ENCODE measurements at places on chromosomes 12 and 14. TPM values are rescaled to one million over a fixed set of nuclear protein-coding genes. Genes with fewer than 3 reads are reported as not detected.
A peak's percentile ranks its signal among the peaks of the same experiment; 100 is the strongest.

- peaks cover 2% of the 10 kb centered on the region for H3K4me1 ChIP-seq
- no peak overlapping the region for H3K4me3 ChIP-seq
- H3K27me3 ChIP-seq, result no peaks in the 10 kb centered on the region
- no peak for DNase-seq
Observed at GRCh38 chr14:32068708-32069107, 8.4 kb upstream of the ARHGAP5 start.

DNA sequence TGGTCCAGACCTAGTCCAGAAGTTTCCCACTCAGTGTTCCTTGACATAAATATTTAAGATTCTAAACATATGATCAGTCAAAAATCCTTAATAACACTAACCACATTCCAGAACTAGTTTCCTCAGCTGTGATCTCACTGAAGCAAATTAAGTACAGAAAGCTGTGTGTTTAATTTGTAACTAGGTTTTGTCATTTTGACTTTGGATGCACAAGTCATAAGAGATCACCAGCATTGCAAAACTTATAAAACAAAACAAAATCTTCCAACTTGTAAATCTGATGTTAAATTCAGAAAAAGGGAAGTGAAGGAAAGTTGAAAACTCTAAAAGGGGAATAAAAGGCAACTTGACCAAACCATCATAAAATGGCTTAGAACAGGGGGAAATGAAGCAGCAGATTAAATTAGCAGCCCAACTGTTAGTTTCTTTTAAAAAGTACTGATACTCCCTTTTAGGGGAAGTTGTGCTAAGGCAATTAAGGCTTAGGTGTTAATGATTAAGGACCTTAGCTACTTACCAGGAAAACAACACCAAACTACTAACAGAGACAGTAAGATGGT is 56.6 kb downstream of the SH2B3 start:
- no peak overlapping the region for H3K27ac ChIP-seq
- H3K4me1 ChIP-seq, result no peaks in the 10 kb centered on the region
- H3K4me3 ChIP-seq, result no peak overlapping the region
- no peaks in the 10 kb centered on the region for H3K27me3 ChIP-seq

GRCh38 chr14:23612354-23612732 is 23.8 kb upstream of the DHRS2 start:
- H3K36me3 ChIP-seq, result no peaks in the 10 kb centered on the region
- peaks cover 23% of the 10 kb centered on the region for H3K4me1 ChIP-seq
- no peak for DNase-seq
- no peaks in the 10 kb centered on the region for H3K27me3 ChIP-seq
- H3K4me3 ChIP-seq, result no peak overlapping the region

DNA sequence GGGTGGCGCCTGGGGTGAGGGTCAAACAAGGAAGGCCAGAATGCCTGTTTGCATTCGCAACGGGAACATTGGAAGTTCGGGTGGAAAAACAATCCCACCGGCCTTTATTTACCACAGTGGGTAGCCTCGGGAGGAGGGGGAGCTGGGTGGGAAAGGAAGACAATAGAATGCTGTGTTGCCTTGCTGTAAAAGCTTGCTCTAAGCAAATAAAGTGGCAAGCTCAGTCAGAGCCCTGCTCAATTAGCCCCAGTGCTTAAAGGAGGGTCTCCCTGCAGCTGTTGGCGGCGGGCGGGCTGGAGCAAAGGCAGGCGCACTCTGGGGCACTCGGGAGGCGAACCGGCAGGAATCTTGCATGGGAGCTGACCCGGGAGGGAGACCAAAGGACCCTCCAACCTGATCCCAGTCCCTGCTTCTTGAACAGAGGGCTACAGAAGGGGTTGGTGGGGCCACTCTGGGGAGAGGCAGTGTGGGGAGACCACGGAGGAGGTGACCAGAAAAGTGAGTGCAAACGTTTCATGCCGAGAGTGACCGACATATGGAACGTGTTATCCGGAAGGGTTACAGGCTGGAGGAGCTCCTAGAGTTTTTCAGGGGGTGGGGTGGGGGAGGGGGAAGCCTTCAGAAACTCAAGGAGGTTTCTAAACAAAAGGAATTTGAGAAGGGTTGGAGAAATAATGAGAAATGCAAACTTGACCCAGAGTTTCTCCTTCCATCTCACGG is 48.5 kb downstream of the NTF3 start:
- no peak overlapping the region for H3K27ac ChIP-seq
- DNase-seq, result no peak
- H3K4me1 ChIP-seq, result no peaks in the 10 kb centered on the region
- H3K36me3 ChIP-seq, result 0 out of 2 replicates have a peak, but pooled peaks cover 3% of the 10 kb centered on the region
- H3K27me3 ChIP-seq, result no peaks in the 10 kb centered on the region

Gene KITLG
- 211 TPM for total RNA-seq

DNA sequence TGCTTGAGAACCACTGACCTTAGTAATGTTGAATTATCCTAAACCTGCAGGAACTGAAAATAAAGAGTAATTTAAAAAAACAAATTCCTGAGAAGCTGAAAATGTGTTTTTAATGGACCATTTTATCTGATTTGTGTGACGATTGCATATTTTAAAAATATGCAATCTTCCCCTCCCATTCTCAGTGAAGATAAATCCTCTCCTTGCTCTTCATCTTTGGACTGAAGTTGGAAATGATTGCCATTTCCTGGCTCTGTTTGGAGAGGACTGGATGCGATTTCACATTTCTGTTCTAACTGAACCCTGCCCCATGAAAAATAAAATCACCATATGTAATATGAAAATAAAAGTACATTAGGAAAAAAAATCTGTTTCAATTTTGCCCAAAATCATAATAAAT is 216.3 kb downstream of the SLC6A15 start:
- no peaks in the 10 kb centered on the region for H3K36me3 ChIP-seq
- no peak overlapping the region for H3K4me3 ChIP-seq
- no peak for DNase-seq
- H3K4me1 ChIP-seq, result no peaks in the 10 kb centered on the region

Gene KLRD1
- 0.23 TPM for total RNA-seq

DNA sequence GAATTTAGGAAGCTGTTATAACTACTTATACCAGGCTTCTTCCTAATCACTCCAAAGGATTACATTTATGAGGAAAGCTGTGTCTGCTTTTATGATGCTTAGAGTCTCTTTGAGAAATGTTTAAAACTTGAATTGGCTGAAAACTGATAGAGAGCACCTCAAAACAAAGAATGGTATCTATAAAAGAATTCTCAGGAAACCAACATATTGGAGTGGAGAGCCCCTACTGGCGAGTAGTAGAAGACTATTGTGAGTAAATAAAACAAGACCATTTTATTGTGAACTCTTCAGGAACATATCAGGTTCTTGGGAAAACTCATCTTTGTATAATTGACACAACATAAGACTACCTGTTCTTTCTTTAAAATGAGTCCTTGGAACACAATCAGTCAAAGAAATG is 578.6 kb downstream of the RERGL start:
- H3K36me3 ChIP-seq, result no peaks in the 10 kb centered on the region
- H3K27ac ChIP-seq, result no peak overlapping the region
- DNase-seq, result no peak
- H3K4me1 ChIP-seq, result no peaks in the 10 kb centered on the region
- no peaks in the 10 kb centered on the region for H3K27me3 ChIP-seq

Gene PRICKLE1
- total RNA-seq, result 3.8 TPM

Gene CNIH1
- 159 TPM for total RNA-seq

Gene WNT1
- not detected for total RNA-seq

GRCh38 chr14:102924632-102925588 is 2.4 kb downstream of the AMN start:
- peaks cover 31% of the 10 kb centered on the region for H3K4me1 ChIP-seq
- H3K36me3 ChIP-seq, result no peaks in the 10 kb centered on the region
- H3K4me3 ChIP-seq, result no peak overlapping the region
- no peaks in the 10 kb centered on the region for H3K27me3 ChIP-seq
- DNase-seq, result no peak
- H3K27ac ChIP-seq, result no peak overlapping the region

- no peak overlapping the region for H3K4me3 ChIP-seq
- peak; percentile 43 for DNase-seq
- H3K27ac ChIP-seq, result peak overlapping the region; percentile 54
- no peaks in the 10 kb centered on the region for H3K36me3 ChIP-seq
- peaks cover 9% of the 10 kb centered on the region for H3K4me1 ChIP-seq
- no peaks in the 10 kb centered on the region for H3K27me3 ChIP-seq
Observed at GRCh38 chr12:103858953-103859601, 18.0 kb upstream of the NT5DC3 start.

Gene MYF5
- not detected for total RNA-seq

GRCh38 chr14:61607570-61608244 is 87.6 kb upstream of the HIF1A start:
- peaks cover 16% of the 10 kb centered on the region for H3K4me1 ChIP-seq
- H3K4me3 ChIP-seq, result no peak overlapping the region
- H3K36me3 ChIP-seq, result no peaks in the 10 kb centered on the region
- no peaks in the 10 kb centered on the region for H3K27me3 ChIP-seq

DNA sequence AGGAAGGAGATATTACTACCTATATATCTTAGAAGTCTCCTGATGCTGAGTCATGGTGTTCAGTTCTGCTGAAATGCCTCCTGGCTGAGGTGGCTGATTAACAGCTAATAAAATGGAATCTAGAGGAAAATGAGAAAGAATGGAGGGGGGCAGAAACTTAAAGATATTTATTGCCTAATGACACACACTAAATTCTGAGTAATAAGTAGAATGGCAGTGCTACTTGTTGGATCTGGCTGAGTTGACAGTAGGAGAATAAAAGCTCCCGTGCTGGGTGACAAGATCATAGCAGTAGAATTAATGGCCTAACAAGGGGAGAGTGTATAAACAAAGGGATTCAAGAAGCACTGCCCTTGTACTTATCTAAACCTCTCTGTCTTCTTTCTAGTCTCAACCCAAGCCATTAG is 137.5 kb downstream of the CNTN1 start:
- H3K4me3 ChIP-seq, result no peak overlapping the region
- no peak for DNase-seq
- H3K4me1 ChIP-seq, result no peaks in the 10 kb centered on the region
- H3K27ac ChIP-seq, result no peak overlapping the region
- no peaks in the 10 kb centered on the region for H3K36me3 ChIP-seq

DNA sequence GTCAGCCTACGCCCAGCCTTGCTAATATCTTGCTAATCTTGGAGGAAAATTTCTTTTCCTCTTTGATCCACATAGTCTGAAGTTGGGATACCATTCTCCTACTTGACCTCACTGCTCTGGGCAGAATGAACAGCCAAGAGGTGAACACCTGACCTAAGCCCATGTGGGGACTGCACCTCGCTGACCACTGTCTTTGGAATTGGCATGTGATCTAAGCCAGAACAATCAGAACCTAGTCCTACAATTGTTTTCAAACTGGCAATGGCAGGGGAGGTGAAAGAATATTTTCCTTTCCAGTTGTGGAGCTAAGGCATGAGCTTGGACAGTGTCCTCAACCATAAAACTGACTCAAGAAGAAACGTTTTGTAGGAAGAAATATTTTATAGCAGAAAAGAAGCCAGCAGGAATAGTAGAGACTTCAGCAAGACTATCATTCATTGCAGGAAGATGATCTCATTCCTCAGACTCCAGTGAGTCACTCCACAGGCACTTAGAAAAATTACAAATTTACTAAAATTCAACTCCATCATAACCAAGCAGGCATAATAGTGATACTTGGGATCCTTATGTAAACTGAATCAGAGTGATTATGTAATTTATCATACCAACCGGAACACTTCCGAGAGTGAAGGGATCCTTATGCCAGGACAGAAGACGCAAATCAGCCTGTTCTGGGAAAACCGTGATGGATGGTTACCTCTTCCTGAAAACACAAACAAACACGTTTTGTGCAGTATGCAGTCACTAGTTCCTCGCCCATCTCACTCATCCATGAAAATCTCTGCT is 14.7 kb downstream of the PTPRO start:
- H3K27me3 ChIP-seq, result no peaks in the 10 kb centered on the region
- H3K27ac ChIP-seq, result no peak overlapping the region
- DNase-seq, result no peak

DNA sequence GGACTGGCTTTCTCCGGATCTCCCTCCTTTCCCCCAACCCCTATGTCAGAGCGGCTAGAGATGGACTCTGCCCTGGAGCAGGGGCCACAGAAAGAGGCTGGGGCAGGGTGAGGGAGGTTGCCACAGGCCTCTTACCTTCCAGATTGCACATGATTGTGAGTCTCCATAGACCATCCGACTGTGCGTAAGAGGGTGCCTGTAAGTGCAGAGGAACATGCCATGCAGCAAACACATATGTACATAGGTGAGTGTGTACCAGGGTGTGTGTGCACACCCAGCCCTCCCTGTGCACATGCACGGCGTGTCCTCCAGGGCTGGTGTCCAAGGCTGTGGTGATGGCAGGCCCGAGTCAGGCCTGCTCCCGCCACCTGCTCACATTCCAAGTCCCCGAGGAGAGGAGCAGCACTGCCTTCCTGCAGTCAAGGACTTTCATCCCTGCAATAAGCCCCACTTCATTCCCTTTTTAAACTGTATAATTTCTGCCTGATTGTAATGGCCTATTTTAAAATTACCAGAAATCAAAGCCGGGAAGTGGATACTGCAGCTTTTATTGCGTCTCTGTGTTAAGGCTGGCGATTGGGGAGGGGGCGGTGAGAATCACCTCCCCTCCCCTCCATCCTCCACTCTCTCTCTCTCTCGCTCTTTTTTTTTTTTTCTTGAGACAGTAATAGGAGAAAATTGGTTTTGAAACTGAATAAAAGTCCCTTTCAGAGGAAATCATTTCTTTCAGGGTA is 28.5 kb downstream of the FAM222A start:
- no peak overlapping the region for H3K27ac ChIP-seq
- no peak overlapping the region for H3K4me3 ChIP-seq
- H3K27me3 ChIP-seq, result no peaks in the 10 kb centered on the region
- peak; percentile 54 for DNase-seq

DNA sequence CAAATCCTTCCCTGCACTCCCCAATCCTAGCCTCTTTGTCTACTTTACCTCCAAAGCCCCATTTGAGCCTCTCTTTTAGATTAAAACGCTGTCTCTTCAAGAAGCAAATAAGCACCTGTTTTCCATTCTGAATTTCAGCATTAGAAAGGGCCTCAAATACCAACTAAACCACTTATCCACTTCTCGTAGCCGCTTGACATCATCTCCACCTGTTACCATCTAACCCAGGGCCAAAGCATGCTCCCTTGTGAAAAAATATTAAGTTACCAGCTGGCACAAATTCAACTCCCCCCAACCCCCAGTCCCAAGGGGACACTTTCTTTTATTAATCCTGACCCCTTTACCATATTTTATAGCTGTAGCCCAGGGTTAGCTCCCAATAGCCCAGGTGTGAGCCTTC is 43.1 kb downstream of the GPHB5 start:
- no peaks in the 10 kb centered on the region for H3K4me1 ChIP-seq
- no peaks in the 10 kb centered on the region for H3K27me3 ChIP-seq
- no peak for DNase-seq
- H3K27ac ChIP-seq, result no peak overlapping the region
- no peak overlapping the region for H3K4me3 ChIP-seq

DNA sequence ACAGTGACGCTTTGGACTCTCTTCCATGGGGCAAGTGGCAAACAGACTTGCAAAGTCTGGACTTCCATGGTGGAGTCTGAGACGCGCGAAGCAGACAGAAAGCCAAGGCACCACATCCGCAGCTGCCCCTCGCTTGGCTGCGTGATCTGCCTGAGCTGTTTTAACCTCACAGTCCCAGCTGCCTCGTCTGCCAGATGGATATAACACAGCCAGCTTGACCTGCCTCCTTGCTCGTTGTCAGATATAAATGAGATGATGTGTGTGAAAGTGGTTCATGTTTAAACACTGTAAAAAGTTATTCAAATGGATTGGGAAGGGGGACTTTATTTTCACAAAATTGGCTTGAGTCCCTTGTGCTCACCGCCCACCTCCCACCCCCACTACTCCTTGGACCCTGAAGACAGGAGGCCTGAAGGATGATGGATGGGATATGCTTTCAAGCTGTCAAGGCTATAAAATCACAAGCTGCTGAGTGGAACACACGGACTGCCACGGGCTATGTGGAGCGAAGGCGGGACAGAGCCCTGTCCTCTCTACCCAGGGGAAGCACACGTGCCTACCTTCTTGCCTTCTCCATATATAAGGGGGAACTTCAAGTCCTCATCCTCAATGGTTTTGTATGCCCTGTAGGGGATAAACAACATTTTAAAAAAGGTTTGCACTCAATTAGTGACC is 226.9 kb downstream of the MON2 start:
- no peaks in the 10 kb centered on the region for H3K4me1 ChIP-seq
- H3K4me3 ChIP-seq, result no peak overlapping the region
- no peak overlapping the region for H3K27ac ChIP-seq
- no peaks in the 10 kb centered on the region for H3K27me3 ChIP-seq

All from Caco-2 (cell line).